CD4-positive, alpha-beta T cell treated with Interleukin-12 subunit alpha and Interleukin-12 subunit beta, for 1 hour (primary cell): ENCODE measurements at places on chromosomes 2 and 18.
A peak's percentile ranks its signal among the peaks of the same experiment; 100 is the strongest.

- DNase-seq = no peak
These were observed 240.3 kb downstream of the ZNF521 start for GRCh38 chr18:25111377-25112288.

DNA sequence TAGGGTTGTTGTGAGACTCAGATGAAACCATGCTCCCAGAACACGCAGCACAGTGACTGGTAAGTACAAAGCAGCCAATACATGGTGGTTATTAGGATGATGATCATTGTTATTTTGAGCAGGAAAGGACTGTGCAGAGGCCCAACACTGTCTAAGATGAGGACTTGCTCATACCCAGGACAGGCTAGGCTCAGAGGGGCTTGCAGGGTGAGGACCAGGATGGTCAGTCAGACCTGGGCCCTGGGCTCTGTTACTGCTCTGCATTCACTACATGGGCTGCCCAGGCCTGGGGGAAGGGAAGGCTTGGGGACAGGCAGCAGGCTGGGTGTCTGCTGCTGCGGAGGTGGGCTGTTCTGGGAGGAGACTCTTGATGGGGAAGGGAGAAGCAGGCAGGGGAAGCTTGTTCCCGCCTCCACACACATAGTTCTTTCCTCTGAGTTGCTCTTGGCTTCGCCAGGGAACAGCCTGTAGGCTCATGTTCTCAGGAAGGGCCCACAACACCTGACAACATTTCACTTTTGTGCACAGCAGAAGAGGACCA lies 17.5 kb downstream of the CAPN13 start:
- no peak for DNase-seq

- DNase-seq = no peak
These were observed 35.0 kb downstream of the SIGLEC15 start for GRCh38 chr18:45860492-45860891.

GRCh38 chr18:48481092-48481491 lies 57.7 kb upstream of the CTIF start:
- DNase-seq = no peak

DNA sequence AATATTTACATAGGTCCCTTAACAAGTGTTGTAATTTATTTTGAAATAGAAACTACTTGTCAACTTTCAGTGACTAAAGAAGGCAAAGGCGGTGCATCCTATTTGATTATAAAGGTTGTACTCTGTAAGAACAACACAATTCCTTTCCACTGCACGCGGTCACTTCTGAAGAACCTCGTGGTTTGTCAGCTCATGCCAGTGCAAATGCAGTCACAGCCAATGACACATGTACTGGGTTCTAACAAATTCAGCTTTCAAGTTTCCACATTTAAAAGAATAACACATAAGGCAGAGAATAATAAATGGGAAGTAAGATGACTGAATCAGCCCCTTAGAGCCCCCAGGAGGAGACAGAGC lies 39.7 kb downstream of the CYB5A start:
- DNase-seq = no peak

DNA sequence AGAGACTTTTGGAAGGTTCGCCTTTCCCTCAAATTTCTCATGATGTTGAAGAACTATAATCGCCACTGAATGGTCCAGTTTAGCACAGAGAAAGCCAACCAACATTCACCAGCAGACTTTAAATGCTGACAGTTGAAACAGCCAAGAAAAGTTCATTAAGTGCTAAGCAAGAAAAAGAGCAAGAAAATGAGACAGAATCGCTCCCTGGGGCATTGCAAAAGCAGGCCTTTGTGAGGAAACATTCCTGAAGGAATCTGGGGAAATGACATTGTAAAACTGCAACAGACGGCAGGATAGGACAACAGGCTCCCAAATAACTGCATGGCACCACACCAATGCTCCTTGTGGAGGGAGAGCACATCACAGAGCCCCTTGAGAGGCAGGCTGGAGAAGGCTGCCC lies 269.3 kb upstream of the ID2 start:
- no peak for DNase-seq

- no peak for DNase-seq
These were observed 23.2 kb downstream of the AFF3 start for GRCh38 chr2:100119235-100119634.

- DNase-seq = no peak
These were observed 79.7 kb downstream of the ARHGEF4 start for GRCh38 chr2:130916438-130916705.

DNA sequence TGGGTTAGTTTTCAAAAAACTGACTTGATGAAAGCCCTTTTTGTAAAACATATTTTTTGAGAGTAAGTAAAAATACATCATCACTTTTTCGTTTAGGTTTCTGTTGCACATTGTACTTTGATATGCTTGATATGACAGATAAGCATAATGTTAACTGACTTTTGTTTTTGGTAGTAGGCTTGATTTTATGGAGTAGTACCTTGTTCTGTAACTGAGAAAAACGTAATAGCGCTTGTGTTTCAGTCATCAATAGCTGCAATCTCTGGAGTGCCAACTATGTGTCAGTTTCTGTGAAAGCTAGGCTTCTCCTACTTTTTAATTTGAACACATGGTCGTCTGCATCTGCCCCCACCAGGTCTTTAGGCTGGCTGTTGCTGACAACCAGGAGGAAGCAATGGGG lies 1.3 kb downstream of the LCLAT1 start:
- DNase-seq = no peak

- no peak for DNase-seq
These were observed 133.9 kb upstream of the CCDC195 start for GRCh38 chr2:224850081-224850480.

GRCh38 chr2:153163055-153163454 lies 315.5 kb downstream of the RPRM start:
- DNase-seq = peak; percentile 9

DNA sequence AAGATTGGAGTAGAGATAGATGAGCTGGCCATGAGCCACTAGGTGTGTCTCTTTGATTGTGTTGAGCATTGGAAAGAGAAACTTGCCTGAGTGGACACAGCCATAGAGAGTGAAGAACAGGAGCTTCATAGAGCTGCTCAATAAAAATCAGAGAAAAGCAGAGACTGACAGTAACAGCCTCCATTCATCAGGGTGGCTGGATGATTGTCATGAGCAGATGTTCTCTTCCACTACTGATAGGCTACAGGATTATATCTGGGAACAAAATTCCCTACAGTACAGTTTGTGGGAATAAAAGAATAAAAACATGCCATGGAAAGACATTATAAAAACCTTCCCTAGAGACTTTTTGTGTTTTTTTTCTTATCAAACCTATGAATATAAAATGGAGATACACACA lies 404.8 kb upstream of the ACVR2A start:
- DNase-seq = no peak

GRCh38 chr2:20050646-20051531 lies 539 bp downstream of the LAPTM4A start:
- peak; percentile 33 for DNase-seq

- DNase-seq = no peak
These were observed 41.0 kb upstream of the ACTR3 start for GRCh38 chr2:113848758-113849415.

- no peak for DNase-seq
These were observed 176.5 kb upstream of the DCC start for GRCh38 chr18:52163478-52163877.

- no peak for DNase-seq
These were observed 1591.2 kb upstream of the LRRTM1 start for GRCh38 chr2:81895620-81896250.

- no peak for DNase-seq
These were observed 194.5 kb downstream of the UBE2E3 start for GRCh38 chr2:181174611-181175580.

DNA sequence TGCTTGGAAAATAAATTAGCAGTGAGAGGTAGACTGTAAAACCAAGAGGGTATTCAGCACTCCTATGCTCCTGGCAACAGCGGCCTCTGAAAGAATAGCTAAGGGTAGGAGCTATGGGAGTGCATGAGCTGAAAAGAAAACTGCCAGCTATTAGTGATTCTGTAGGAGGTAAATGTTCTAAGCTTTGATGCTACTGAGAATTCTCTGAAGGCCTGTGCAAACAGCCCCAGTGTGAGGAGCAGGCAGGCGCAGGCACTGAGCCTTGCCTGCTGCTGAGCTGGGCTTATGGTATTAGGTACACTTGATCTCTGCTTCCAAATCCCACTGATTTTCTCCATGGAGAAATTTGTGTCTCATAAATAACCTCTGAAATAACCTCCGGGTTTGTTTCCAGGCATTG lies 86.7 kb downstream of the NYAP2 start:
- DNase-seq = no peak

GRCh38 chr2:172101821-172102390 lies 794 bp downstream of the DLX2 start:
- peak; percentile 45 for DNase-seq

GRCh38 chr18:74880706-74881278 lies 283.1 kb downstream of the ZNF407 start:
- DNase-seq = no peak

- DNase-seq = no peak
These were observed 281.1 kb downstream of the GALR1 start for GRCh38 chr18:77530732-77531131.

GRCh38 chr2:119252186-119253113 lies 28.8 kb downstream of the STEAP3 start:
- no peak for DNase-seq

DNA sequence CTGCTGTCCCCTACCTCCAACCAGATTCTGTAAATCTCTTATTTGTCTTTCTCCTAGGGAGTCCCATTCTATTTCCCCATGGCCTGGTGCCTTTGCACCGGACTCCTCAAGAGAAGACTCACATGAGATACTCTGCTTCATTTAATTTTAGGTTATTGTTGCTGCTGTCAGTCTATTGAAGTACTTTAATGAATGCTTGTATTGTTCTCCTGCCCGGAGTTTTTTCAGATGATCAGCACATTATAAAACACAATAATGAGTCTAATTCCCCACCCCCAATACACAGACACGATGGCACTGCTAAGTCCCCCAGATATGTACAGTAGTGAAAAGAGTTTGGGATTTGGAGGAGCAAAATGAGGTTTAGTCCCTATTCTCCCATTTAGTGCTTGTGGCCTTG lies 58.9 kb downstream of the HAUS1 start:
- no peak for DNase-seq

DNA sequence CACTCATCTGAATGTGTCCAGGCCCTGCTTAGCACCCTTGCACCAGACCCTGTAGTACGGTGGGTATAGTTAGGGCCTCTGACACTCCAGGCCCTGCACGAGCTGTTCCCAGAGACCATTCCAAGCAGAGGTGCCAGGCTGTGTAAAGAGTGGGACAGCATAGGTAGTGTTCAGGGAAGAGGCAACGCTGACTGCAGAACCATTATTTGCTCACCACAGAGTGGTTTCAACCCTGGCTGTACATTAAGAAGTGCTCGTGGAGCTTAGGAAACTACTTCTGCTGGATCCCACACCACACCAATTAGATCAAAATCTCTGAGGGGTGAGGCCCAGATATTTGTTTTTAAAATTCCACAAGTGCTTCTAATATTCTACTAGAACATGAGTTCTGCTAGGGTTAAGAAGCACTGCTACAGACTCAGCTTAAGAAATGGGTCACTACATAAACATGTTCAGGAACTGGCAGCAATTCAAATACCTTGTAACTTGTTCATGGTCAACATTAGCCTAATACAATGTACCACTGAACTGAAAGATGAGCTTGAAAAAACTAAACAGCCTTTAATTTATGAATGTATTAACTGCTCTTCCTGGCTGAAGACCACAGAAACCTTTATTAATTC lies 183.0 kb downstream of the MYO5B start:
- no peak for DNase-seq

DNA sequence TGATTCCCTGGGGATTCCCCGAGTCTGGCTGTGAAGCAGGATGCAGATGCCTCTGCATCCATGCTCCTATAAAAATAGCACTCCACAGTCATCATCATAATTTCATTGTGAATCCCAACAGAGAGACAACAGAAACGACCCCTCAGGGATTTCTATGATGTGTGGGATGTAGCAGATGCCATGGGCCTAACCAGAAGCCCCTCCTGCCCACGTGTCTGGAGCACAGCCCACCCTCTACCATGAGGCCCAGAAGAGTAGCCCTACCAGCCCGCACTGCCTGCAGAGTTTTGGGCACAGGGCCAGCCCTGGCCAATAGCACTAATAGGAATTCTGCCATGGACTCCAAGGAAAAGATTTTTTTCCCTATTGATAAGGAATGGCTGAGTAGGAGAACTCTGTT lies 66.6 kb downstream of the GYPC start:
- DNase-seq = no peak

DNA sequence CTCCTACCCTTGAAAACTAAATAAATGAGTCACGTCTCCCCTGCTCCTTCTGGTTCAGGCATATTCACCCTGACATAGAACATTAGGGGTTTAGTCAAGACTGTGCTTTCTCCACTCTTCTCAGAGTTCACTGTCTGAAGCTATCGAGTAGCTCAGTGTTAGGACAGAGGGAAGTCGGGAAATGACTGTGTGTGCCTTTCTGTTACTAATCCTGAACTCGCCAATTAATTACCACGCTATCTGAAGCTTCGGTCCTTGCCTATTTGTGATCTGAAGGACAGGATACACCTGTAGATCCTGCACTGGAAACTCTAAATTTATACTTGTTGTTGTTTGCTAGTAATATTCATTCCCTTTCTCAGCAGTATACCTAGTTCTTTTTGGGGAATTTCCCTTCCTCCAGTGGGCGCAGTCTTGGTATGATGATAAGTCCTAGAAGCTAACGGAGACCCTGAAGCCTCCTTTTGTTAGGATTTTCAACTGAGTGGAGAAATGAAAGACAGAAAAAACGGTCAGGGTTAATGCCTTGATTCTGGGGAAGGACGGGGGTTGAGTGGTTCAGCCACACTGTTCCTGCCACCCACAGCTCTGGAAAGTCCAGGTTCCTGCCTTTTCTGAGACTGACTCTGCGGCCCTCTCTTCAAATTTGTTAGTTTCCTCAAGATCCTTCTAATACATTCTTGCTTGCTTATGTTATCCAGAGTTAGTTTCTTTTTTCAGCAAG lies 218.0 kb downstream of the DLGAP1 start:
- DNase-seq = no peak

DNA sequence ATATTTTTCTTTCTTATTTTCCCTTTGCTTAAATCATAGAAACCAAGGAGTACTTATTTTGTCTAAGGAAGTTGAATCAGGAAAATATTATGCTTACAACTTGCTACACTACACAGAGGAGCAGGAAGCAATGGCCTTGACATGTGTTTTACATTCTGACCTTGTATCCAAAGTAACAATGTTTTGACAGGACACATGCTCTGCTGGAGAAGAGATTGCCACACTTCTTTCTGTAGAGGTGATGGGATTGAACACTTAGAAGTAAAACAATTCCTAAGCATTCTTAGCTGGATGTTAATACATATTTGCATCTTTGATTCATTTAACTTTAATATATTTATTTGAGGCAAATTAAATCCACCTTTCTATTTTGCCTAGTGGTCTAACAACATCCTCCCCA lies 929.1 kb downstream of the DSC3 start:
- DNase-seq = no peak
